Neural crest cell (in vitro differentiated cells): ENCODE measurements at places on chromosomes 3 and 15.
A peak's percentile ranks its signal among the peaks of the same experiment; 100 is the strongest.

- no peak for DNase-seq
Observed at GRCh38 chr15:77550301-77551251, 82.1 kb downstream of the LINGO1 start.

GRCh38 chr3:196219970-196220311 lies 3.6 kb downstream of the SLC51A start:
- DNase-seq: no peak

DNA sequence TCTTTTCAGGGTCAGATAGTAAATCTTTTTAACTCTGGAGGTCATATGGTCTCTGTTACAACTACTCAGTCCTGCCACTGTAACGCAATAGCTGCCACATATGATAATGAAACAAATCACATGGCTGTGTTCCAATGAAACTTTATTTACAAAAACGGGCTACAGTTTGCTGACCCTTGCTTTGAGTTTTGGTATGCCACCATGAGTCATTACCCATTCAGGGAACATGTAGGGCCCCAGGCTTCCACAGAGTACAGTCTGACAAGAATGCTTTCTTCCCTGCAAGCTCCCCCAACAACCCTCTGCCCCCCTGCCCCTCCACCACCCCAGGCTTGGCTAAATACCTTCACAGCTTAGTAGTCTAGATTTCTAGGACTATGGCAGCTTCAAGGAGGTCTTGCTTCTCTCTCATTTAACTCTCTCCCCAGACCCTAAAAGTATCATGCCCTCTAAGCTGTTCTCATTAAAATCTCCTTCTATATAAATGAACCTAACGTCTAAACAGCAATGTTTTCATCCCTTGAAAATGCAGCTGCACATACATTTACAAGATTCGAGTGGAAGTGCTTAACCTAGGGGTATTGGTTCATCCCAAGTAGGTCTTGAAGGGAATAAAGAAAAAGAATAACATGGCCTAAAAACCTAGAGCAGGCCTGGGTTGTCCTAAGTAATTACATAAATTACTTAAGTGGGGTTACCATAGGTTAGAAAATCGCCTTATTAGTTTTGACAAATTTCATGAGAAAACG lies 117.8 kb upstream of the PRICKLE2 start:
- no peak for DNase-seq

GRCh38 chr3:117531078-117531767 lies 821.6 kb downstream of the TUSC7 start:
- no peak for DNase-seq

DNA sequence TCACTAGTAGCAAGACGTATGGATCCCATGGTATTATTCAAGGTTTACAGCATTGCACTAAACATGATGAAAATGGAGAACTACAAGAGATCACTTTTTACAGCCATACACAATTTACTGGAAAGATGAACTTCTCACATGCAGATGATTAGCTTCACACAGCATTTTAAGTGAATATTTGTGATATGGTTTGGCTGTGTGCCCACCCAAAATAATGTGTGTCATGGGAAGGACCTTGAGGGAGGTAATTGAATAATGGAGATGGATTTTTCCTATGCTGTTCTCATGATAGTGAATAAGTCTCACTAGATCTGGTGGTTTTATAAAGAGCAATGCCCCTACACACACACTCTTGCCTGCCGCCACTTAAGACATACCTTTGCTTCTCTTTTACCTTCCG lies 662.0 kb upstream of the CCDC54 start:
- no peak for DNase-seq

- no peak for DNase-seq
Observed at GRCh38 chr15:42716125-42716524, 20.8 kb downstream of the CDAN1 start.

- DNase-seq: no peak
Observed at GRCh38 chr3:133890972-133891644, 4.6 kb downstream of the RAB6B start.

GRCh38 chr3:13785853-13786436 lies 93.9 kb downstream of the WNT7A start:
- DNase-seq: peak; percentile 44

GRCh38 chr3:159911664-159912037 lies 77.0 kb upstream of the IL12A start:
- no peak for DNase-seq

GRCh38 chr3:66047311-66048050 lies 8.8 kb upstream of the MAGI1 start:
- no peak for DNase-seq

- DNase-seq: no peak
Observed at GRCh38 chr3:101074518-101074917, 81.3 kb upstream of the ABI3BP start.

GRCh38 chr3:121651684-121652083 lies 9.0 kb downstream of the HCLS1 start:
- DNase-seq: no peak

DNA sequence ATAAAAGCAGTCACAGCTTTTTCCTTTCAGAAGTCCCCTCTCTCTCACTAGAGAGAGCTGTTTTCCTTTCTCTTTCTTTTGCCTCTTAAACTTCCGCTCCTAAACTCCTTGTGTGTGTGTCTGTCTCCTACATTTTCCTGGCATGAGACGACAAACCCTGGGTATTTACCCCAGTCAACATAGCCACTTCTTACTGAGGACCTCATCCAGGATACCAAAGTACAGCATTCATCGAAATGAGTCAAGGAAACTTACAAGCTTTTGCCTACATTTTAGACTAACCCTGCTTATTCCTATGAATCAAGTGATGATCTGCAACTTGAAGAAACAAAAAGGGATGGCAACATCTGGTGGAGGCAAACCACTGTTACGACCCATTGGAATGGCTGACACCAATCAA lies 16.7 kb downstream of the PATL2 start:
- no peak for DNase-seq

- DNase-seq: no peak
Observed at GRCh38 chr3:50624634-50625033, 7.7 kb downstream of the MAPKAPK3 start.

- no peak for DNase-seq
Observed at GRCh38 chr3:160981217-160981938, 123.8 kb downstream of the B3GALNT1 start.
